Activated CD4-positive, alpha-beta memory T cell treated with anti-CD3 and anti-CD28 coated beads, Interleukin-2, amount 10 ng/mL, durations not matched to agents 7 days and 5 days (primary cell): ENCODE measurements at places on chromosomes 13 and 19. TPM values are rescaled to one million over a fixed set of nuclear protein-coding genes. Genes with fewer than 3 reads are reported as not detected.
A peak's percentile ranks its signal among the peaks of the same experiment; 100 is the strongest.

- H3K36me3 ChIP-seq, result no peaks in the 10 kb centered on the region
- H3K27ac ChIP-seq, result no peak overlapping the region
- no peak overlapping the region for H3K4me3 ChIP-seq
- H3K27me3 ChIP-seq, result no peaks in the 10 kb centered on the region
Measured at GRCh38 chr13:24362435-24362952, 53.1 kb downstream of the C1QTNF9 start.

DNA sequence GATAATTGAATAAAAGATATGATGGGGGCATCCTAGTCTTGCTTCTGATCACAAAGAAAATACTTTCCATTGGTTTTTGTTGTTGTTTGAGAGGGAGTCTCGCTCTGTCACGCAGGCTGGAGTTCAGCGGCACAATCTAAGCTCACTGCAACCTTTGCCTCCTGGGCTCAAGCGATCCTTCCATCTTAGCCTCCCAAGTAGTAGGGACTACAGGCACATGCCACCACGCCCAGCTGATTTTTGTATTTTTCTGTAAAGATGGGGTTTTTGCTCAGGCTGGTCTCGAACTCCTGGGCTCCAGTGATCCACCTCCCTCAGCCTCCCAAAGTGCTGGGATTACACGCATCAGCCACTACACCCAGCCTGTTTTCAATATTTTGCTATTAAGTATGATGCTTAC lies 17.1 kb upstream of the PSMC4 start:
- peaks cover 39% of the 10 kb centered on the region for H3K4me1 ChIP-seq
- H3K27ac ChIP-seq, result peak overlapping the region; percentile 52
- H3K27me3 ChIP-seq, result no peaks in the 10 kb centered on the region
- H3K4me3 ChIP-seq, result no peak overlapping the region
- H3K36me3 ChIP-seq, result peaks cover 2% of the 10 kb centered on the region
- no peak for DNase-seq

GRCh38 chr19:6126335-6126974 lies 9.0 kb upstream of the ACSBG2 start:
- no peaks in the 10 kb centered on the region for H3K4me1 ChIP-seq
- H3K27me3 ChIP-seq, result peaks cover 1% of the 10 kb centered on the region
- no peak for DNase-seq
- H3K27ac ChIP-seq, result no peak overlapping the region
- no peak overlapping the region for H3K4me3 ChIP-seq

- H3K4me3 ChIP-seq, result no peak overlapping the region
- no peaks in the 10 kb centered on the region for H3K36me3 ChIP-seq
- no peak overlapping the region for H3K27ac ChIP-seq
- DNase-seq, result no peak
Measured at GRCh38 chr13:113283904-113284303, 13.1 kb upstream of the LAMP1 start.

- H3K27ac ChIP-seq, result peak overlapping the region; percentile 91
- H3K4me1 ChIP-seq, result peaks cover 79% of the 10 kb centered on the region
- H3K36me3 ChIP-seq, result peaks cover 28% of the 10 kb centered on the region
- DNase-seq, result peak; percentile 39
- no peaks in the 10 kb centered on the region for H3K27me3 ChIP-seq
Measured at GRCh38 chr19:50361290-50362029, 4.0 kb downstream of the NAPSA start.

DNA sequence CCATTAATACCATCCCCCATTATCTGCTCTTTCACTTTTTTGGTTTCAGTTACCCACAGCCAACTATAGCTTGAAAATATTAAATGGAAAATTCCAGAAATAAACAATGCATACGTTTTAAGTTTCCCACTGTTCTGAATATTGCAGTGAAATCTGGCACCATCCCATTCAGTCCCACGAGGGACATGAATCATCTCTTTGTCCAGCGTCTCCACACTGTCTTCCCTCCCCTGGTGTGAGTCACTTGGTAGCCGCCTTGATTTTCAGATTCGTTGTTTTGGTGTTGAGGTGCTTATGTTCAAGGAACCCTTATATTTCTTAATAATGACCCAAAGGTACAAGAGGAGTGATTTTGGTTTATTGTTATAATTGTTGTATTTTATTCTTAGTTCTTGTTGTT lies 246.1 kb downstream of the DCT start:
- peaks cover 8% of the 10 kb centered on the region for H3K4me1 ChIP-seq
- no peak for DNase-seq
- H3K4me3 ChIP-seq, result no peak overlapping the region
- no peaks in the 10 kb centered on the region for H3K36me3 ChIP-seq
- H3K27ac ChIP-seq, result no peak overlapping the region

GRCh38 chr13:34941835-34942731 lies at the start of gene NBEA:
Gene NBEA, plus strand, starts transcription at chr13:34942270. Its CDS starts 551 bp downstream, at chr13:34942821.
- H3K27me3 ChIP-seq, result peaks cover 39% of the 10 kb centered on the region
- H3K4me3 ChIP-seq, result peak within 1 kb of the TSS; percentile 74
- no peak within 1 kb of the TSS for H3K27ac ChIP-seq
- no peaks in the 10 kb centered on the region for H3K36me3 ChIP-seq
- DNase-seq, result peak; percentile 57
- peaks cover 13% of the 10 kb centered on the region for H3K4me1 ChIP-seq

Gene ADAMTSL5
- 3.5 TPM for total RNA-seq

Gene PGLYRP2
- total RNA-seq, result 0.08 TPM

Gene AMER2
- not detected for total RNA-seq
